Omental fat pad (tissue), 4 donors: ENCODE measurements at places on chromosomes 2 and 18. TPM values are rescaled to one million over a fixed set of nuclear protein-coding genes. Genes with fewer than 3 reads are reported as not detected.

- DNase-seq = no peak
These were observed 9.3 kb upstream of the MTCL1 start for GRCh38 chr18:8695932-8696517.

- no peak for DNase-seq
These were observed 43.1 kb downstream of the MAP3K19 start for GRCh38 chr2:135004005-135004746.

DNA sequence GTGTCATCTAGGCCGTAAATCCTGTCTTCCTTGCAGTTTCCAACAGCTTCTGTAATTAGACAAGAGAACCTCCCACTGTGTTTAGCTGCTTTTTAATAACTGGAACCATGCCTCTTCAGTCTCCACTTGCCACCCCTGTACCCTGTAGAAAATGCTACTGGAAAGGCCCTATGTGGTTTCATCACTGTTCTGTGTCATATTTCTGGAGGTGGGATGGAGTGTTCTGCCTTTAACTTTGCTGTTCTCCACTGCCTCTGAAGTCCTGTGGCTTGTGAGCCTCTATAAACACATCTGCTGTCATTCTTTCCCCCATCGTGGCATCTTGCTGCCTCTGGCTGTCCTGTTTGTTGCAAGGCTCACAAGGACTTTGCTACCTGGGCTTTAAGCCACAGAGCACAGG, 17.9 kb downstream of the MGAT5 start:
- DNase-seq = no peak

- no peak for DNase-seq
These were observed 2.1 kb downstream of the SERPINB2 start for GRCh38 chr18:63889626-63890025.

- DNase-seq = no peak
These were observed 232.3 kb upstream of the MEIS1 start for GRCh38 chr2:66202586-66202985.

GRCh38 chr2:2586068-2586776, 255.1 kb upstream of the MYT1L start:
- no peak for DNase-seq

- DNase-seq = no peak
These were observed 47.8 kb upstream of the CREB1 start for GRCh38 chr2:207481924-207482323.

GRCh38 chr2:2061091-2061696, 269.9 kb downstream of the MYT1L start:
- DNase-seq = no peak

- DNase-seq = no peak
These were observed 234.7 kb downstream of the LTBP1 start for GRCh38 chr2:33181466-33181865.

DNA sequence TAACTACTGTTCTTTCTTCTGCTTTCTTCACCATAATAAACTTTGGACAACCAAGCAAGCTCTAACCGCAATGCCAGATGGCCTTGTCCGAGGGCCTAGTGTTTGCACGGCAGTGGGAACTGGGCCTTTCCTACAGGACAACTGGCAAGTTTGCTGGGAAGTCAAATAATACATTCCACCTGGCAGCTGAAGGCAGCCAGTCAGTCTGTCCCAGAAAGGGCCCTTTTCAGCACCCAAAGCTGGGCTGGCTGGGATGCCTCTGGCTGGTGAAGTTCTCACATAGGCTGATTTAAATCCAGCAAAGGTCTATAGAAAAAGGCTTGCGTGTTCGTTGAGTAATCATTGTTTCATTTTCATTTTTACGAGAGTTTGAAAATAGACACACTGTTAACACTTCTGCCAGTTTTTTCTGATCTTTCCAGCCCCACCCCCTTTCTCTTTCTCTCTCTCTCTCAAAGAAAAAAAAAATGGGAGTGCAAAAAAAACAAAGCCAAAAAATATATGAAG, 110.0 kb upstream of the EPAS1 start:
- no peak for DNase-seq

DNA sequence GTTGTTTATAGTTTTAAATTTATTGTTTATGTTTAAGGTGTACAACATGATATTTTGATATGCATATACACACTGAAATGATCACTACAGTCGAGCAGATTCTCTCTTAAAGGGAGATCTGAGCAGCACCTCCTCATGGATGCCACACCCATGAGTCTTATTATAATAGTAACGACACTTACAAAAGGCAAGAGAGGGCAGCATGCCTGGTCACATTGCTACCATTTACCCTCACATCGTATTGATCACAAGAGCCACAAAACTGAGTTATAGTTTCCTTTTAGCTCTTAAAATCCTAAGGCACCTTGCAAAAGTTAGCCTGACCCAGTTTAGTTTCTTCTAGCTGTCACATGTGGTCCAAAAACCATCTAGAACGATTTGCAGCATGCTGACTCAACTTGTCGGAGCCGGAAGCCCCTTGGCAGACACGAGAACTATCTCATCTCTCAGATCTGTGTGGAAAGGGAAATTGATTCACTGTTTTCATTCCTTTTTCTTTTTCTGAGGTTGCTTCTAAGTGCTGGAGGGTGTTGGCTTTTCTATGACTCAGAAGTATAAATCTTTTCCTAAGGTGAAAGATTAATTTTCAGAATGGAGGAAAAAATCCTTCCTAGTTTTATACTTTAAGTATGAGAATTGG, 85.3 kb downstream of the CDC42EP3 start:
- no peak for DNase-seq

GRCh38 chr18:24567199-24567598, 106.8 kb downstream of the HRH4 start:
- no peak for DNase-seq

DNA sequence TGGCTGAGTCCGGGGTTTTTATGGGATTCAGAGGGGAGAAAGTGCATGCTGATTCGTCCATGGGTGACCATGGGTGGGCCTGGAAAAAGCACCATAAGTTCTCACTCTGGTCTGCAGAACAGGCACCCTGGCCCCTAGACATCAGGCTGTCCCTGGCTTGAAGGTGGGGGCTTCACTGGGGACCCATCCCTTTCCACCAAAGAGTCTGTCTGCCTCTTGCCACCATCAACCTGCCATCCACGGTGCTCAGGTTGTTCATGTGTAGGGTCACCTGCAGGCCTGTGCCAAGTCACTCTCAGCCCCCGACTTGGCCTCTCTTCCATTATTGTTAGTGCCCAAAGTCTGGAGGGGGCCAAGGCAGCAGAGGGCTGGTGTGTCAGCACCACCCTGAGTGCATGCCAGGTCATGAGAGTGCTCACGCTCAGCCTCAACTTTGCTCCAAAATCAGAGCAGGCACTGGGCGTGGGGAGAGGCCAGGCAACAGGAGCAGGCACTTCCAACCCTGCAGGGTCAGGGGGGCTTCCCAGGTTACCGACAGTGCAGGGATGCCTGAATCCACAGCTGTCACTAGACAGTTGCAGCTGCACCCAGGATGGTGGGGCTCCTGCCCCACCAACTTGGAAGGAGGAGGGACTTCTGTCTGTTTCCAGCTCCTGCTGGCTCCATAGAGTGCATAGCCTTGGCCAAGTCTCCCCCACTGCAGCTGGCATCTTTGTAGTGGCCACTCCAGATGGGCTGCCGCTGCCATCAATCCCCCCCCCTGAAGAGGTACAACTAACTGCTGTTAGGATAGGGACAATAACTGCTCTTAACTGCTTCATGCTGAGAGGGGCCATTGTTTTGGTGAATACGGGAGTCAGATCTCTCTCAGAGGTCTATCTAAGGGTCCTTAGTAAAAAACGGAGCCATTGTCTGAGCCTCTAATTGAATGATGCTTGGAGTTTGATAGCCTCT, 209.3 kb downstream of the AKAIN1 start:
- DNase-seq = no peak

DNA sequence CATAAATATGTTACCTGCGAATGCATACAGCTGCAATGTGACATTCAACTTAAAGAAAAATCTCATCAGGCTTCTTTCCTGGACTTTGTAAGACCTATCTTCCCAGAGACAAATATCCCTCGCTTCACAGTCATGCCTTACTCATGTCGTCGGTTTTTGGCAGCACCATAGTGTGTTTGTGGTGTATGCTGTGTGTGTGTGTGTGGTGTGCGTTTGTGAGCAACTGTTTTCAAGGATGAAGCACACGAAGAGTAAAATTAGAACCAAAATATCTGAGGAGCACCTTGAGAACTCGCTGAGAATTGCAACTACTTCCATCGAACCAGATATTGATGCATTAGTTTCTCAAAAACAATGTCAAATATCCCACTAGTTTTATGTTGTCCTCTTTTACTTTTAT, 56.9 kb downstream of the ASB1 start:
- DNase-seq = no peak

DNA sequence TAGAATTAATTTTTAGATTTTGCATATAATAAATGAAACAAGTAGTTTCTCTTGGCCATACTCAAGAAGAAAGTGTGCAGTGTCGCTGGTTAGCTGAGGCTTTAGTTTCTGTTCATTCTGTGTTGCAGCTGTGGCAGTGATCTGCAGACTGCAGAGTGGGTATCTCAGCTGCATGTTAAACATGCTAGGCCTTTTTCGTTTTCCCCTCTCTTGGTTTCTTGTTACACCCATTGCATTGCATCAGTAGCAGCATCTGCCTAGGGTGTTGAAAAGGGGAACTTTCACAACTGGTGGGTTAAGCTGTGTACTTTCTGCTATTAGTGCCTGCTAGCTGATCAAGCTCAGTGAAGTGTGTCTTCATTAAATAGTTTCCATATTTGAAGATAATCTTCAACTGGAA, 51.3 kb downstream of the ACSL3 start:
- no peak for DNase-seq

DNA sequence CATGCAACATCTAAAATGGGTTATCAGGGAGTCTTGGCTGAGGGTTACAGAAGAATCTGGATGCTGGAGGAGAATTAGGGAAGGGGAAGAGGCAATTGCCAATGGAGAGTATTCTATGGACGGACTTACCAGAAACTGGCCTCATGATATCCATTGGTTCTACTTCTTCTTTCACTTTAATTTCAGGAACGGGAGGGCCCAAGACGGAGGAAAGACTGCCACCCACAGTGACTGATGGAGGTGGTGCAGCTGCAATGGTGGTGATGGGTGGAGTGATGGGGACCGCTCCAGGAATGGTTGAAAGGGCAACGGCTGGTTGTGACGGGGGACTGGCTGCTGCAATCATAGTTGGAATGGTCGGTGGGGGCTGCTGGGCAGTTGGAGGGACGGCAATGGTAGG, 69.1 kb upstream of the AMMECR1L start:
- no peak for DNase-seq

Gene REG1B
- total RNA-seq = not detected

Gene PCARE
- not detected for total RNA-seq

Gene LIPG
- total RNA-seq = 1.2 TPM
